ENCODE measurements at places on chromosomes 1 and 21. TPM values are rescaled to one million over a fixed set of nuclear protein-coding genes. Genes with fewer than 3 reads are reported as not detected.
A peak's percentile ranks its signal among the peaks of the same experiment; 100 is the strongest.

- no peak for DNase-seq
These were observed 98.8 kb downstream of the RABGAP1L start for GRCh38 chr1:174258148-174258550.

The SPRR2E gene
- not detected for total RNA-seq

GRCh38 chr1:228459091-228459993, 27.8 kb upstream of the RNF187 start:
- DNase-seq = peak; percentile 61

DNA sequence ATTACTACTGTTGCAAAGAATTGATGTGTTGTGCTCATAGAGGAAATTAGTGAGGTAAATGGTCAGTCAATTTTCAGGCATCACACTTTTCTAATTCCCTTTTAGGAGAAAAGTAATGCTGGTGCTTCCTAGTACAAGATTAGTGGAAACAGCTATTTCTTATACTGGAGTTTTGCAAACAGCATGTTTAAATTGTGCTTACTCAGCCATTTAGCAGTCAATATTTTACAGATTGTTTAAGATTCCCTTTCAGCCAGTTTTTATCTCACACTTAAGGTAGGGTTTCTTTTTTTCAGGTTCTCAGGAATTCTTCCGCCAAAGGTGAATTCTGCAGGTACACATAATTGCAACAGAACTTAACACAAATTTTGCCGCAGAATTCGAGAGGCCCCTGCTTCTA, 10.9 kb downstream of the SRRM1 start:
- DNase-seq = no peak

The GOLPH3L gene
- total RNA-seq = 29.6 TPM

GRCh38 chr1:184379111-184379752, 7.6 kb upstream of the C1orf21 start:
- no peak for DNase-seq

The HLX gene
- 1.5 TPM for total RNA-seq

The SYT2 gene
- 33.1 TPM for total RNA-seq

GRCh38 chr1:209871006-209871405, 43.2 kb downstream of the UTP25 start:
- DNase-seq = no peak

- DNase-seq = no peak
These were observed 43.2 kb upstream of the PBX1 start for GRCh38 chr1:164515711-164516331.

DNA sequence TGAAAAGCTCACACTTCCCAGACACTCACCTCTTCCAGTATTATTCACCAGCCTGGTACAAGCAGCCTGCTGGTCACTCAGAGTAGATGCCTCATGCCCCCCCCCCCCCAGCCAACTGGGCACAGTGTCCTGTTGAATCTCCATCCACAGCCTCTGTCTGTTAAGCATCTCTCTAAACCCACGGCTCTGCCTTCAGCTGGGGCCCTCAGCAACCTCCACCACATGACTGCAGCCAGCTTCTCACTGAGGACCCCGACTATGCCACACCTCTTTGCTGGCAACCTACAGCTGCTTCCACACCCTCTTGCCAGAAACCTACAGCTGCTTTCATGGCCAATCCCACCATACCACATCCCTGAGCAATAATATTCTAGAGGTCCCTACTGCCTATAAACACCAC, 113.1 kb downstream of the RHOU start:
- no peak for DNase-seq

The TRIM58 gene
- total RNA-seq = 1.2 TPM

DNA sequence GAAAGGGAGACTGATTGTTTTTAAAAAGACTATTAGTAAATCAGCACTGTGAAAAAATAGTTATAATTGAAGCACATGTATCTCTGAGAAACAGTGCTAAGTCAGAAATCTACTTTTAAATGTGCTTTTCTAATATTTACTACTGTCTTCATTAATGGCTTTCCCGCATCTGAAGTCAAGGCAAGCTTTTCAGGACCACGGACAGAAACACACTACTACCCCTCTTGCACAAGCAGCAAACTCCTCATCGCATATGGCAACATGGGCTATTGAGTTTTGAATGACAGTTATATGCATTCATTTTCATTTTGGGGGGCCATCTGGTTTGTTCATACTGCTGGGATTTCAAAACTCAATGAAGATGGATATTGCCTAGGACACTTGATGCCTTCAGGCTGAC, 433.4 kb upstream of the CAMK1G start:
- DNase-seq = no peak

DNA sequence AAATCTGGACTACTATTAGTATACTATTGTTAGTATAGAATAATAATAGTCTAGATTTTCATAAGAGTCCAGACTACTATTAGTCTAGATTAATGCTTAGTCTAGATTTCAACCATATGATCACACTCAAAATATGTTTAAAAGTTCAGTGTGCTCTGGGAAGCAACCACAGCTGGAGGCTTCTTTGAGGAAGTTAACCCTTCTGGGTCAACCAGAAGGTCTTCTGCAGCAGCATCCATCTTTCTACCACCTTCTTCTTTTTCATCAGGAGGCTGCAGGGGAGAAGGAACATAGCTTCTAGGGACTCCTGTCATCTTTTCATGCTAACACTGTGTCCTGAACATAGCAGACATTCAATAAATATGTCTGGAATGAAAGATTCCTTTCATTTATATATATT, 51.2 kb upstream of the DNAJC6 start:
- DNase-seq = no peak

The TXNIP gene
- 151 TPM for total RNA-seq

DNA sequence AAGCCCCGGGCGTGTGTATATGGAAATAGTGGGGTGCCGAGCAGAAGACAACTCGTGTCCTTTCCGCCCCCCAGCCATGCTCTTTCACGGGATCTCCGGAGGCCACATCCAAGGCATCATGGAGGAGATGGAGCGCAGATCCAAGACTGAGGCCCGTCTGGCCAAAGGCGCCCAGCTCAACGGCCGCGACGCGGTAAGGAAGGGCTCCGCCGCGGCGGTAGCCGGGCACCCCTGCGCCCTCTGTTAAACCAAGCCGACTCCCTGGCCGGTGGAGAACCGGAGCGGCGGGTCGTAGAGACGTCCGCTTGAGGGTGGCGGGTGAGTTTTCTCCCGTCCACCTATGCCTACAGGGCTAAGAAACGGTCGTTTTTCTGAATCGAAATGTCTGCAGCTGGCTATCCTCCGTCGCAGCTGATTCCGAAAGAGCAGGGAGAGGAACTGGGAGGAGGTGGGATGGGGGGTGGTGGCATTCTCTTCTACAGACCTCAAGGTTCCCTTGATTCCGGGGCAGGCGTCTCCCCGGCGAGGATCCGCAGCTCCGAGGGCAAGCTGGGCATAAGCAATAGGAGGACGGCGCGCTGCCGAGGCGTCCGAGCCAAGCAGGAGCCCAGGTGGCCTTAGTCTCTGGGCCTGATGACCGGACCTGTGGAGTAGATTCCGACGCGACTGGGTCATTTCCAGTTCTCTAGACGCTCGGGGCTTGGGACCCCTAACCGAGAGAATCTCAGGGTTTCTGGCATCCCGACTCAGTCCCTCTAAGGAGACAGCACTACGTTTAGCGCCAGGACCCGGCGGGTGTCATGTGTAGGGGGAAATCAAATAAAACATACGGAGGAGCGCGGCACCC, 856 bp downstream of the LHX9 start:
- DNase-seq = no peak

The SNX7 gene
- total RNA-seq = 13.4 TPM

GRCh38 chr1:93584261-93585003, 97.2 kb downstream of the BCAR3 start:
- DNase-seq = no peak

DNA sequence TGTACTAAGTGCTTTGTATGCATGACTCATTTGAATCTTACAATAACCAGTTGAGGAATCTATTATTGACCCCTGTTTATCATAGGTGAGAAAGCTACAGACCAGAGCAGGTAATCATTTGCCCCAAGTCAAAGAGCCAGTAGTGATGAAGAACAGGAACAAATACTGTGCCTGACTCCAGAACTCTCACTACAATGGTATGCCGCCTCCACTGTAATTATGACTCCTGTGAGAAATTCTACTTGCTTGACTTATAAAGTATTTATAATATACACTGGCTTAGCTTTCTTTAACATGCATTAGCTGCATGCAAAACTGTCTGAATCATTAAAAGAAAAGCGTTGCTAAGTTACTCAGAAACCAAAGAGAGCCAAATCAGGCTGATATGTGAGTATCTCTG, 92.6 kb downstream of the ZNF281 start:
- DNase-seq = no peak

DNA sequence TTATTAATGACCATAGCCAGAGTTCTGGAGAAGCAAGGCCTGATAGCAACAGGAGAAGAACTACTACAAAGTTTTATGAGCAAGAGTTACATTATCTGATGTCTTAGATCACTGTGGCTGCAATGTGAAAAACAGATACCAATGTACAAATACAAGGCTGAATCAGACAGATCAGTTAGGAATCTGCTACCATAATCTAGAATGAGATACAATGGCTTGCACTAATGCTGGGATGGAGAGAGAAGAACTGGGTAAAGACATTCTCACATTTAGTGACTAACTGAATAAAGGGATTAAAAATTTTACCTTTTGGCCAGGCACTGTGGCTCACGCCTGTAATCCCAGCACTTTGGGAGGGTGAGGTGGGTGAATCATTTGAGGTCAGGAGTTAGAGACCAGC, 41.3 kb downstream of the ARID4B start:
- DNase-seq = no peak

The ESPN gene
- 0.66 TPM for total RNA-seq

DNA sequence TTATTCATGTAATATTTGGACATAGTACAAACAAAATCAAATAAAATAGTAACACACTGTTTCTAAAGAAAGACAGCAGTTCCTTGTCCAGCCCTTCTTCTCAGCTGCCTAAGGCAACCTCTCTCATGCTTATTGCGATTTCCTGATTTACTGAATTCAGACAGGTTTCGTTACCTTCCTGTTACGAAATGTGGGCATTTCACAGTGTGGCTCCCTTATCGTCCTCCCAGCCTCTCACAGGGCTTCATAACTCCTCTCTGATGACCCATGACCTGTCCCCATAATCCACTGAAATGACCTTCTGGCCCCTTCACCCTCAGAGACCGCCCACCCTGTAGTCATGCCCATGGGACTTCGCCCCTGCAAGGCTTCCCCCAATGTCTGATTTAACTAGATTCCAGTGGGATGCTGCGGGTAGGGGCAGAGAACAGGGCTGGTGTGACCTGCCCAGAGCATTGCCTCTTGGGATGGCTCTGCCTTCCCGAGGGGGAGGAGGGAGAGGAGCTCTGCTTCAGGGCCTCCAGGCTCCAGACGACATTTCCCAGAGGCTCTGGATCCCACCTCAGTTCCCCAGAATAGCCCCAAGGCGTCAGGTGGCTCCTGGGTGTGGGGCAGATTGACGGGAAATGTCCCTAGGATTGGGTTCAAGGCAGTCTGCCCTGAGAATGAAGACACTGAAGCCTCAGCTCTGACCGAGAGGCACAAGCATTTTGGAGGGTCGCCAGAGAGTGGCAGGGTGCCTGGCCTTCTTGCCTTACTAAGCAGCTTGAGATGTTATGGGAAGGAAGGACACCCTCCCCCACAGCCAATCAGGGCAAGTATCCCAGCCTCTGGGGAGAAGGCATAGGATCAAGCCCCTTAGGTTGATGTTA, 20.6 kb downstream of the PADI2 start:
- no peak for DNase-seq

GRCh38 chr1:211133393-211133835, 534 bp downstream of the KCNH1 start:
- peak; percentile 24 for DNase-seq

DNA sequence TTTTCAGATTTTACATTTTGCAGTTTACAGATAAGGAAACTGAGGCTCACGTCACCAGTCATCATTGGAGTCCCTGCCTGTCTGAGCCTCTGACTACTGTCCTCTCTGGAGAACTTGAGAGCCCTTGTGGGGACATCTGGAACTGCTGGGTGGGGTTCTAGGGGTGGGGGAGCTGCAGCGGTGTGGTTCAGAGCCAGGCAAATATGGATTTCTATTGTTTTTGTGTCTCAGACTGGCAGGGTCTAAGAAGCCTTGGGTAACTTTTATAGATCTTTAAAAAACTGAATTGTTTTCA, 46.9 kb downstream of the IER5 start:
- DNase-seq = no peak

GRCh38 chr1:81833722-81834121, 33.0 kb downstream of the ADGRL2 start:
- DNase-seq = no peak

- DNase-seq = no peak
These were observed 62.0 kb upstream of the GOLT1A start for GRCh38 chr1:204275695-204276370.

The UBAP2L gene
- total RNA-seq = 140 TPM

The UCHL5 gene
- total RNA-seq = 53.9 TPM

DNA sequence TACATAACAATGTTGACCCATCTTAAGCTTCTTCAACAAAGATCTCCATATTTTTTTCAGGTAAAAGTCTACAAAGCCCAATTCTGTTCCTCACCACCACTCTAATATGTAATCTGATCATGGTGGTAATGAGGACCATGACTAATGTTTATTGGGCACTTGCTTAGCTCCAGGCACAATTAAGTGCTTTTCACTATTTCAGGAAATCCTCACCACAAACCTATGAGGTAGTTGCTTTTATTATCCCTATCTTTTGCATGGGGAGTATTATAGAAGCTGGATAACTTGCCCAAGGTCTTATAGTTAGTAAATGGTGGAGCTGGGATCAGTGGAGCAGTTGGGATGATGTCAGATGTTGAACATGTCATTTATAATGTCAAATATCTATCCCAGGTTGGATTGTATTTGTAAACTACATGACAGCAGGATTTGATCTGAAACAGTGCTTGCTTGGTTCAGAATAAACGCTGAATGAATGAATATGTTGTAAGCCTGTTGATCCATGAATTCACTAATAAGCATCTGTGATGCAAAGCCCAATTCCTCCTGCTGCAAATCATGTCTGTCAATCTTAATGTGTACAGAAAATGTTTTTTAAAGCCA, 283.3 kb upstream of the ST6GALNAC5 start:
- no peak for DNase-seq

The RIIAD1 gene
- total RNA-seq = 7.1 TPM

The TRIM46 gene
- total RNA-seq = 22.2 TPM

DNA sequence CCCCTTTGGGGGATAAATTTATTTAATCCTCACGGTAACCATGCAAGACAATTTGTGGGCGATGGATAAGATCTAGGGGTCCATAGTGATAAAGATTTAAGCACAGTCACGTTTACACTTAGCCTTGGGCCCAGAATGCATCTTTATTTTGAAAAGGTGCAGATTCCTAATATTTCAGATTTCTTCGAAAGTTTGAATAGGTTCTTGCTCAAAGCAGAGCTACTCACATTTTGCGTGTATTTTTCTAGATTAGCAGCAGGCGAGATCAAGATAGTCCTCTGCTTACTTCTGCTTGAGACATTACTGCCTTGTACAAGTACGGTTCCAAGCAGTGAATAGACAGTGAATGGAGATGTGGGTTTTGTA, 647 bp downstream of the TSEN15 start:
- DNase-seq = no peak
